ENCODE measurements at places on chromosomes 5 and 9.

DNA sequence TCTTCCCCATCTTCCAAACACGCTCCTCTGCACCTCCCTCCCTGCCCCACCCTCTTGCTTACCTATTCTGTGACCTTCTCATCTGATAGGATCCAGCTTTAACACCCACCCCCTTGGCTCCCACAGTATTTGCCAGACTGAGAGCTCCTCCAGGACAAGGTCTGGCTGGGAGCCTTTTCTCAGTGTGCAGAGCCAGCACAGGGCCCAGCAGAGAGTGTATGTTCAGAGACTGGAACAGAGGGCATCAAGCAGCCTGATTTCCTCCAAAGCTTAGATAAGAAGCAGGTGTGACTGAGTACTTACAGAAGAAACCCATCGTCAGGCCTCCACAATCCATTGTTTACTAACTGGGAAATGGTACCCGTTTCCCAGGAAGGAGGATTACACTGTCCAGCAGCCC is 26.6 kb downstream of the LHX6 start:
- no peak for DNase-seq

DNA sequence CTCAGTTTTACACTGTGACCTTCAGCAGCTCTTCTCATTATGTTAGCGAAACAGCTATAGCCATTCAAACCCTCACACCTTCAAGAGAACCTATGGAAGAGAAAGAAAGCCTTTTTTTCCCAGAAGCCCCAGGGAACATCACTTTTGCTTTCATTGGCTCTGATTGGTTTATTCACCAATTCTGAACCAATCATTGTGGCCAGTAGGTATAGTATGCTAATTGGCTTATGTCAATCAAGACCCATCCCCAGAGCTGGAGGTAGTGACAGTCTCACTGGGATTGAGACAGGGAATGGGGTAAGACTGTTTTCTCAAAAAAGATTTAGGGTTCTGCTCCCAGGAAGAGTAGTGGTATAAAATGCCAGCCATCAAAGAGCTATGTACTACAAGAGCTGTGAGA is 74.1 kb upstream of the FSD1L start:
- no peak for DNase-seq

DNA sequence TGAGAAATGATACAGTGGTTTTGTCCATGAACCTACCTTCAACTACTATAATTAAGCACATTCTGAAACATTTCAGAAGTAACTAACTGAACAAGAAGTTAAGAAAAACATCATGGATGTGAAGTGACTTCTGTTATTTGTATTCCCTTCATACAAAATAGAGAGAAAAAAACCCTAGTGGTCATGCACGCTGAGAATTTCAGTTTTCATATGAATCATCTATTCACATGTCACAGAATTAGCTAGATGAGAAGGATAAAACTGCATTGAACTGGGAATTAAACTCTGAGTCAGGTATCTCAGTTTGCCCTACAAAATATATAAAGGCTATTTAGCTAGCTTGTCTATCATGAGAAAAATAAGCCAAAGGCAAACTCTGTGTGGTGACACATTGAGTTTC is 451.8 kb upstream of the FTMT start:
- DNase-seq, result no peak

- DNase-seq, result no peak
Observed at GRCh38 chr5:173309731-173310130, 18.5 kb downstream of the STC2 start.

DNA sequence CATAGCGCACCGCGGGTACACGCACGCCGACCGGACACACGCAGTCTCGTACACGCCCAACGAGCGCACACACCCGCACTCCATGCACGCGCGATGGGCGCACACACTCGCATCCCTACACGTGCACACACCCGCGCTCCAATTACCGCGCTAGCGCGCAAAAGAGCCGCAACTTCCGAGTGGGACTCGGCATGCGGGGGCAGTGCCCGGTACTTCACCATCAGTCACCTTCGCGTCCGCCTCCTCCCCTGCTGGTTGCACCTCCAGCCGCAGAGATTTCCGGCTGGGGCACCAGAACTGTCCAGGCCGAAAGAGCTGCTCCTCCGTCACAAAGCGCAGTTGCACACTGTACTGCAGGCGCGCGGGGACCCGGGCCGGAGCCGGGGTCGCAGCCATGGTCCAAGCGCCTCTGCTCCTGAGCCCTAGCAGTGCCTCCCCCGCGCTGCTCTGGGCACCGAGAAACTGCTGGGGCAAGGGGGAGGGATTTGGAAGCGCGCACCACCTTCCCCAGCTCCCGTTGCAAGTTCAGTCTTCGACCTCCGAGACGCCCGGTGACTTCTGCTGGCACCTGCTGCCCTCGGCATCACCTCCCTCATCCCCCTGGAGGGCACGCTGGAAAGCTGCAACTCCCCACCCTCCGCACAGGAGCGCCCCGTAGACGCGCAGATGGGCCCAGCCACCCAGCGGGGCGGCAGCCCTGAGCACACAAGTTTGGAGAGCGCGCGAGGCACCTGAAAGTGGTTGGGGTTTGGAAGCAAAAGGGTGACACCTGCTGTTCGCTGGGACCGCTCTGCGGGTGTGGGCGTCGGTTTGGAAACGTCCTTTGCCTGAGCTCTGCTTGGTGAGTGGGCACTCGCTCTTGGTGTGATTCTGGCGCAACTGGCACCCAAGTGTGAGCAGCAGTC is 337.4 kb upstream of the PUM3 start:
- no peak for DNase-seq

DNA sequence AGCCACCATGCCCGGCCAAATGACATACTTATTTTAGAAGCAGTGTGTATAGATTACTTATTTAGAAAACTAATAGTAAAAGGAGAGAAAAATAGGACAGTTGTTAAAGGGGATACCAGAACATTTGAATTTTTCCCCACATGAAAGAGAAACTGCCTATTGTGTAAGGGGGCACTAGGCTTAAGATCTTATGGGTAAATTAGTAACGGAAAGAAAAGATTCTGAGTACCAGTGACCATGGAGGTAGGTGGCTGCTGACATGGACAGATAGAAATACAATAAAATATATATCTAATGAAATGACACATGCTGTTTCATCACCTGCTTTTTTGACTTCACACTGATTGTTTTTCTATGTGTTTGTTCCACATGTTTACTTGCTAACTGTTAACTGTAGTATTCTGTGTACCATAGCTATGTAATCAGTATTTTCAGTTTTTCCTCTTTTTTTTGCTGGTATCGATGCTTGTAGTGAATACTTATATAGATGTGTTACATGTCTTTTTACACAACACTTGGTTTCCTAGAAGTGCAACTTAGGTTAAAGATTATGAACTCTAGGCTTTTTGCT is 3.0 kb upstream of the DNAJC21 start:
- DNase-seq, result no peak

DNA sequence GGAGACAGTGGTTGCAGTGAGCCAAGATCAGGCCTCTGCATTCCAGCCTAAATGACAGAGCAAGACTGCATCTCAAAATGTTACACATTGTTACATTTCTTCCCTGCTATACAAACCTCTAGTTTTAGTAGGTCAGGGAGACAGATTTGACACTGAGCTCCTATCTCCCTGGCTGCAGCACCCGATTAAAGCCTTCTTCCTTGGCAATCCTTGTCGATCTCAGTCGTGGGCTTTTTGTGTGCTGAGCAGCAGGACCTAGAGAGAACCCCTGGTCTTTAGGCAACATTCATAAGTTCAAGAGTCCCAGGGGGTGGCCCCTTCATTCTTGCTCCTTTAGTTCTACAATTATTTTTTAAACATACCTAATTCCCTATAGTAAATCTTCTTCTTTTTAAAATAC is 13.0 kb downstream of the SERINC5 start:
- no peak for DNase-seq

GRCh38 chr5:125750147-125750860 is 672.9 kb upstream of the GRAMD2B start:
- no peak for DNase-seq

DNA sequence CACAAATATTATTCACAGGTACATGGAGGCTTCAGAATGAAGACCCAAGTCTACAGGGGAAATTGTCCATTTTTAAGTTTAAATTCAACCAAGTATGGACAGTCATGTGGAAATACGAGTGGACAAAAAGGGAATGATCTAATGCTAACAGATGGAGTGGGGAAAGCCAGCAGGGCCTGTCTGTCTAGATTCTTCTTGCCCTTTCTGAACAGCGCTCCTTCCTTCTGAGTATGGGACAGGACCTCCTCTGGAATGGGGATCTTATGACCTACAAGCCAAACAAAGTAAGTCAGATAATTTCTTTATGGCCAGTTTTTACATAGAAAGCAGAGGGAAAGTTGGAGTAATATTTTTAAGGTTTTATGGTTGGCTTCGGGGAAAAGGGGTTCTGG is 119.8 kb upstream of the NEK6 start:
- DNase-seq, result no peak

GRCh38 chr9:77544546-77544945 is 103.6 kb downstream of the GNA14 start:
- no peak for DNase-seq

GRCh38 chr5:174825587-174825986 is 101.2 kb downstream of the MSX2 start:
- peak; percentile 40 for DNase-seq

- DNase-seq, result no peak
Observed at GRCh38 chr5:22754155-22754554, 99.0 kb downstream of the CDH12 start.

DNA sequence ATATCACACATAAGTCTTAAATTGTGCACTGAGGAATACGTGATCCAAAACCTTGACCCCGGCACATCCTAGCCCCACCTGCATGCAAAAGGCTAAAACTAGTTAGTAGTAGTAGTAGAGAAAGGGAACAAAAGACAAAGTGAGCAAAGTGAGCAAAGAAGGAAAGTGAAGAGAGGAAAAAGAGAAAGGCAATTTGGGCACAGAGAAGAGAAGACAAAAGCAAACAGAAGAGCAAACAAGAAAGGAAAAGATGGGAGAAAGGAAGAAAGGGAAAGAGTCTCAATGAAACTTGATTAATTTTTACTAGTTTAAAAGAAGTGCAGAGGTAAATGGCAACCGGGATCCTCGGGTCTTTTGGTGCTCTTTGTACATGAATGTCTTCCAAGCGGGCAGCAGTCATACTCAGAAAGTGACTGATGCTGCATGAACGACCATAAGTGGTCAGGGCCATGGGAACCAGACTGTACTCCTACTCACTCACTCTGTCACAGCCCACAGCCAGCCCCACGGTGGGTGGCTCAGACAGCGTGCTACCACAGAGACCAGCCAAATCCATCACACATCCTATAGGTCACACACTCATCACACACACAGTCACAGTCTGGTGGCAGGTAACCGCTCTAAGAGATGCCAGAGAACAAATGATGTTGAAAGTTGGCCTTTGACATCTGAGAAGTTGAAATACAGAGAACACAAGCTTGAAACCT is 203.9 kb downstream of the FBN2 start:
- DNase-seq, result no peak

DNA sequence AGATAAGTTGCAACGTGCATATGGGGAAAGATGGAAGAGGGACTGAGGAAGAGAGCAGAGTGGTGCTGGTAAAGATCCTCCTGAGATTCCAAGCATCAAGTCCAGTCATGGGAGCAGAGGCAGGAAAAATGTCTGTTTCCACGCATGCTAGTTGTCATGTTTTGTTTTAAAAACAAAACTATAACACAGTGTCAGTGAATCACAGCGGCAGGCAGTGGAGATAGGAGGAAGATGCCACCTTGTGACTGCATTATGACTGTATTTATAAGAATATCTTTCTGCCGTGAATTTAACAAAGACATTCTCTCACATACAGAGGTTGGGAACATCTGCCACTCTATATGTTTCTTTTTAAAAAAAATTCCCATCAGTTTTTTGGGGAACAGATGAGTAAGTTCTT is 3.7 kb upstream of the SVEP1 start:
- DNase-seq, result no peak

DNA sequence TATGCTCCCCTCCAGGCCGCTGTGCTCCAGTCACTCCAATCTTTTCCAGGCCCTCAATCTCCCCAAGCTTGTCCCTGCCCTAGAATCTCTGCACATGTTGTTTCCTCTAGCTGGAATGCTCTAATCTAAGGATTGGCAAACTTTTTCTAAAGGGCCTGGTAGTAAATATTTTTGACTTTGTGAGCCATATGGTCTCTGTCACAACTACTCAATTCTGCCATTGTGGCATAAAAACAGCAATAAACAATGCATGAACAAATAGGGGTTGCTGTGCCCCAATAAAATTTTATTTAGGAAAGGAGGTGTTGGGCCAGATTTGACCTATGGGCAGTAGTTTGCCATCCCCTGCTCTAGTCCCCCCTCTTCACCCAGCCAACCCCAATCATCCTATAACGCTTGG is 150.5 kb upstream of the LRRTM2 start:
- DNase-seq, result no peak

DNA sequence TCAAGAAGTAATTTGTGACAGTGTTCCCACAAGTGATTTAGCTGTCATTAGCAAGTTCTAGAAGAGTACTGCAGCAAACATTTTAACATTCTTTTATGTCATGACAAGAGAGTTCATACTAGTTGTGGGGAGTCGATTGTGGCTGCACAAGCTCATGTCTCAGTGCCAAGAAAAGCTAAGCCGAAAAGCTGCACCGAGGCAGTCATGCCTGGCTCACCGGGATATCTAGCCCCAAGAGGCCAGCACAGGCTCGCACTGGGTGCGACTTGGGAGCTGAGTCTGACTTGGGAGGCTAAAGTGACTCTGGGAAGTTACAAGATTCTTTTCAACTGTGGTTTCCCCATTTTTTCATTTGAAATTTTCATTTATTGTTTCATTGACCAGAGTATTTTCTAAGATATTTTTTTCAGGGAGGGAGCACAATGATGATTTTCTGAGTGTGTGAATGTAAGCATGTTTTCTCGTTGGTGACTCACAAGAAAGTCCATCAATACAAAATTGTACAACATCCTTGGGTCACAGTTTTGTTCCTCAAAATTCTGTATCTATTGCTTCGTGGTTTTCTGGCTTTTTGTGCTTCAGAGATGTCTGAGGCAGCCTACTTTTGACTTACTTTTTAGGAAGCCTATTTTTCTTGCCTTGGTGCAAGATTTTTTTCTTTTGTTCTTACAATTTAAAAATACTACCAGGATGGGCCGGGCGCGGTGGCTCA is 18.7 kb downstream of the CAST start:
- no peak for DNase-seq

DNA sequence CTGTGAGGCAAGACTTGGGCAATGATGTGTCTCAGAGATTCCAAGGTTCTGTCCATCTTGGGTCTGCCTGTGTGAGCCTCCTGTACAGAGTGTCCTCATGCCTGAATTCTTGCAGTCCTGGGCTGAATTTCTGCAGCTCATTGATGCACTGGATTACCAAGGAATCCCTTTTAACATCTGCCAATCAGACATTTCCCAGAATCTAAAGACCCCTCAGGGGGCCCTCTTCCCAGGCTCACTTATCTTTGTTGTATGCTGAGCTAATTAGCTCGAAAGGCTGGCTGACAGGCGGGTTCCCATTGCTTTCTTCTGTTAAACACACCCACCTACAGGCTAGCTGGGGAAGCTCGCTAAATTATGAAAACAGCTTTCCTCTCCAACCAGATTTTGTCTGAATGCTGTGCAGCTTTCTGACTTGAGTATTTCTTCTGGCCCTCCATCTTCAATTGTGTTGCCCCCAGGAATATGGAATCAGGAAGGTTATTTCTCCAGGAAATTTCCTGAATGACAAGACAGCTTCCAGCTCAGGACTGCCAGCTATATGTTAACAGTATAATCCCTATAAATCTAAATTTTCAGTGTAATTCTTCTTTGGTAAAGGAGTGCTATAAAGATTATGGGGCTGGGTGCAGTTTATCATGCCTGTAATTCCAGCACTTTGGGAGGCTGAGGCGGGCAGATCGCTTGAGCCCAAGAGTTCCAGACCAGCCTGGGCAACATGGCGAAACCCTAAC is at the start of gene LIX1:
Gene LIX1, minus strand, starts transcription at position 91 of the 734 bp plus-strand sequence. Its CDS starts 35 bp downstream, at position 56.
- no peak for DNase-seq

- DNase-seq, result no peak
Observed at GRCh38 chr9:135156525-135157510, 69.3 kb downstream of the OLFM1 start.

- DNase-seq, result no peak
Observed at GRCh38 chr5:54693936-54694657, 176.5 kb downstream of the SNX18 start.

Measured in AG09309 (cell line).